Right lung (tissue), 10 donors: ENCODE measurements at places on chromosomes 7 and 10. TPM values are rescaled to one million over a fixed set of nuclear protein-coding genes. Genes with fewer than 3 reads are reported as not detected.

DTX2 gene
- polyA plus RNA-seq: 11.0 TPM

DNA sequence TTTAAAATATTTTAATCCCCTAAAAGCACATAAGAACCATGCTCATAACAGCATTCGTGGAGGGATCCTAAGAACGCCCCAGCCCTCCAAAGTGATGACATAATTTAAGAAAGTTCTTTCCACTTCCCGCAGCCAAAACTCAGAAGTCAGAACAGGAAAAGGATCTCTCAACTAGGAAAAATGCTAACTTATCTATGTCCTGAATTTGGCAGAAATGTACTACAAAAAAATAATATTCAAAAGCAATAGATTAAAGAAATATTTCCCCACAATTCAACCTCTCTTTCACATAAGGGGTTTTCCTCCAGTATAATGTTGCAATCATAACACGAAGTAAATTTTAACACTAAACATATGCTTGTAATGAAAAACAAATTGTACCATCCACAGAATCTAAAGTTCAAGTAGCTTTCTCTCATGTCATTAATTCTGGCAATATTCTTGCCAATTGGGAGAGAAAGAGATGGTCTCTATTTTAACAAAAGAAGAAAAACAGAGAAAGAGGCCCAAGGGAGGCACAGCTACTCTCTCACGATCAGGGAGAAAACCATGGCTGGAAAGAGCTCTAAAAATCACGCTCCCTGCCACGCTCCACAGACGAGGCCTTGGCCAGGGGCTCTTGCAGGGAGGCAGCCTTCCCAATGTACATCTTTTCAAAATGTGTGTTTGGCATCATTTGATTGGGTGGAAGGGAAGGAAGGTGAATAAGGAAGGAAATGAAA lies 22.9 kb downstream of the ASB13 start:
- no peak for DNase-seq

CRYGN gene
- polyA plus RNA-seq: 0.58 TPM

DNA sequence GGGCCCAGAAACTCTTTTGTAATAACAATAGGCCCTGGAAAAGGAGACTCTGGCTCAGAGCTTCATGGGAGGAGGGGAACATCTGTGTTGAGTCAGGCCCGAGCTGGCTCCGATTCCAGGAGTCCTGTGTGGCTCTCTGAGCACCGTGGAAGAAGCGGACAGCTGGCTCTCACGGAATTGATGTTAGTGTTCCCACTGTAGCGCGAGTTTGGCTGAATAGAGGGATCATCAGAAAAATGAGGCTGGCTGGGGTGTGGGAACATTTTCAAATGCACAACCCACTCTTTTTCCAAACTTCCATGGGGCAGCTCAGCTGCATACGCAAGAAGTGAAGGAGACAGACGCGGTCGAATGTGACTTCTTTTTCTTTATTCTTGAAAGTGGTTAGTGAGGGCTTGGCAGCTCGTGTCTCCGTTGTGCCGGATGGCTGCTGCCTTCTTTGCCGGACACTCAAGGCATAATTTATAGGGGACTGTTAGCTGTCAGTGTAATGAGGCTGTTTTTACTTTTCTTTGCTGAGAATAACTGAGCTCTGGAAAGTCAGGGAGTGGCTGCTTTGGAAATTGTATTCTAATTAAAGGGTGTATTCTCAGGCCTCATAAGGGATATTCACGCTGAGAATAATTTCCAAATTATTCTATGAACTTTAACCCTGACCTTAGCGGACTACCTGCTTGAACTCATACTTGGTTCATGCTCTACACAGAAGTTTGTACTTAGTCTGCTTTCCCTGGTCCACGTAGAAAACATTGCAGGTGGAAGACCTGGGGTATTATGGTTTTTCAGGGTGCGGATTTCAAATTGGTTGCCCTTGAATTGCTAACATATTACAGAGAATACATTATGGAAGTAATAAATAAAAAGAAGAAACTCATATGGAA lies 23.1 kb downstream of the MDFIC start:
- peak; percentile 72 for DNase-seq

NPSR1 gene
- polyA plus RNA-seq: 0.09 TPM

C10orf53 gene
- polyA plus RNA-seq: not detected

GRCh38 chr7:52719677-52720076 lies 315.8 kb upstream of the POM121L12 start:
- DNase-seq: no peak

- DNase-seq: no peak
These were observed 99.4 kb downstream of the ZMIZ1 start for GRCh38 chr10:79168210-79168609.

- DNase-seq: no peak
These were observed 221.5 kb upstream of the GHITM start for GRCh38 chr10:83917537-83918506.

- DNase-seq: no peak
These were observed 623 bp upstream of the CEP41 start for GRCh38 chr7:130441408-130441869.

DNA sequence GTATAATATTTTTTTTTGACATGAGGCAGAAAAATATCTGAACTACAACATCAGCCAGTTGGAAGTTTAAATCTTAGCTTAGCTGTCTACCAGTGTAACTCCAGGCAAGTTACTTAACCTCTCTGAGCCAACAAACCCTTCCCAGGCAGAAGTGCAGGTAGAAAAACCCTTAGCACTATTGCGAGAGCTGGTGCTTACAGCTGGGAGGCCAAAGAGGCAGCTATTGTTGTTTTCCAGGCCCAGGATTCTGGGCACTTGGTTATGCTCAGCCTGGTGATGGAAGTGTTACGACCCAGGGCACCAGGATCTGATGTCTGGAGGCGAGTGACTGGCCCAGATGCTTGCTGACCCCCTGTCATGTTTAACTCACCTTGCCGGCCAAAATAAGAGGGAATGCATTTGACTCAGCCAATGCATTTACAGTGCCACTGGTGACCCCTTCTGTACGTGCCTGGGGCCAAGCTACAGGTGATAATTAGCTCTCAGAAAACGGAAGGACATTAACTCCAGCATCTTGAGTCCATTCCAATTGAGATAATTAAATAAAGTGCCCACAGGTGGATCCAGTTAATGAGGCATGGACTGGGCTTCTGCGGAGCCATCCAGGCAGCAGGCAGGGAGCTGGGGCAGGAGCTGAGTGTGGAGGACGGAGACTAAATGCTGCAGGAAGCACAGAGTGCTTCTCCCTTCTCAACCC lies 126.5 kb upstream of the HABP2 start:
- DNase-seq: no peak

- peak; percentile 38 for DNase-seq
These were observed 195.0 kb upstream of the RHOBTB1 start for GRCh38 chr10:61138708-61139591.

DNA sequence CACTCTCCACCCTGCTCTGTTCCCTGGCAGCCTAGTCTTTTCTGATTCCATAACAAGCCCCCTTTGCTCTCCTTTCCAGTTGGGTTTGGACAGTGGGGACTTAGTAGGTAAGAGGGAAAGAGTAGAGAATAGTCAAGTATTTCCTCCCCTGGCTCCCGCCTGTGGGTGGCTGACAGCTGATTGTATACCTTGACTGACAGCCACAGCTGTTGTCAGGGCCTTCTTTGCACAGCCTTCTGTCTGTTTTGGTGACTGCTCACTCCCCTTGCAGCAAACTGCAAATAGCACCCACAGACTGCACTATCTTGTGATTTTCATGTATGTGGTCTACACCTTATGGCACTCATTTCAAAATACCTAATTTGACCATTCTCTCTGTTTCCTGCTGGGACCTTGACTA lies 486.3 kb downstream of the ACTR3B start:
- DNase-seq: no peak

GRCh38 chr7:64433590-64433989 lies 119.8 kb downstream of the ZNF736 start:
- DNase-seq: no peak

DNA sequence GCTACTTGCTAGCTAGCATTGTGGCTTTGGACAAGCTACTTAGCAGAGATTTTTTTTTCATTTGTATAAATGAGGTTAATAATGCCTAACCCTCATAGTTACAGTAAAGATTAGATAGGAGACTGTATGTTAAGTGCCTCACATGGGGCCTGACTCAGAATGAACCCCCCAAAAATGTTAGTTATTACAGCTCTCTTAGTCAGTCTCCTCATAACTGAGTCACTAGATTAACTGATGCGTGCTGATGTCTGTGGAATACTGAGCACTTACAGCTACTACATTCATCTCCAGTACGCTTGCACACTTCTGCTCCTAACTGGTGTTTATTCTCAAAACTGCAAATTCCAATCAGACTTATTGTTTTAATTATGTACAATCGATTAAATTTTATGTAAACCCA lies 315.3 kb downstream of the SNX13 start:
- DNase-seq: no peak

DNA sequence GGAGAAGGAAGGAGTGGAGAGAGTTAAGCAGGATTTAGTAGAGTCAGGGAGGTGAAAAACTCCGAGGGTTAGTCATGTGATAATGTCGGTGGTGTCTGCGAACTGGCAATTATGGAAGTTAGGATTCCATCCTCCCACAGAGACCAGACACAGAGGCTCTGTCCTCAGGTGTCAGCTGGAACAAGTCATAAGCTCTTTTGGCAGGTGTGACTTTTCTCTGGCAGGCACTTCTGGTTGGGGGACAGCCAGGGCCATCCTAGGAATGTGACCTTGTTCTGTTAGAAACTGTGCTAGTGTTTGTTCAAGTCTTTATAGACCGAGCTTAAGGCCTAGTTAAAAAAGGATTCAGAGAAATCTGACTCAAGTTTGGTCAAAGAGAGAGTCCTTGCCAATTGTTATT lies 371.0 kb downstream of the DPP6 start:
- DNase-seq: no peak

GRCh38 chr7:6172224-6172909 lies 100.1 kb downstream of the CYTH3 start:
- DNase-seq: no peak

KLF14 gene
- polyA plus RNA-seq: 0.19 TPM

HTRA1 gene
- 69.1 TPM for polyA plus RNA-seq

GRCh38 chr7:32223071-32223650 lies 153.0 kb upstream of the PDE1C start:
- DNase-seq: no peak

- DNase-seq: no peak
These were observed 372.6 kb downstream of the GRID1 start for GRCh38 chr10:85993840-85994507.

DNA sequence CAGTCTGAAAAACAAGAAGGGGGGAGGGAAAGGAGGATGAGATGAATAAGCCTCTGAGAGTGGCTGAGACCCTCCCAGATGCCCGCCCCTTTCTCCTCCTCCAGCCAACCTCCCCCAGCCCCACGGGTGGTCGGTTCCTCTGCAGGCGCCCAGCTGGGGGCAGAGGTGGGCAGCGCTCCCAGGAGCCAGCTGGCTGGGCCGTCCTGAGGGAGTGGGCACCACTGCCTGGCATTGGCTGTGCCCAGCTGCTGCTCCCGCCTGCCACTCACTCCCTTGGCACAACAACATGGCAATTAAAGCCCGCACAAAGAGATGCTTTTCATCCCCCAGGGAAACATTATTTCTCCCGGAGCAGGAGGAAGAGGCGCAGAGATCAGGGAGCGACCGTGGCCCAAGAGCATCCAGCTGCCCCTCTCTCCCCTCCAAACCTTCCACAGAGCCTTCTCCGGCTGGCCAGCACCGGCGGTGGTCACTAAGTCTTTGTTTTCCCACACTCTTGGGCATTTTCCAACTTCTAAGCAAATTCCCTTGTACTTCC lies 107.2 kb downstream of the SPDYE5 start:
- peak; percentile 67 for DNase-seq

CALHM1 gene
- 0.06 TPM for polyA plus RNA-seq

DNA sequence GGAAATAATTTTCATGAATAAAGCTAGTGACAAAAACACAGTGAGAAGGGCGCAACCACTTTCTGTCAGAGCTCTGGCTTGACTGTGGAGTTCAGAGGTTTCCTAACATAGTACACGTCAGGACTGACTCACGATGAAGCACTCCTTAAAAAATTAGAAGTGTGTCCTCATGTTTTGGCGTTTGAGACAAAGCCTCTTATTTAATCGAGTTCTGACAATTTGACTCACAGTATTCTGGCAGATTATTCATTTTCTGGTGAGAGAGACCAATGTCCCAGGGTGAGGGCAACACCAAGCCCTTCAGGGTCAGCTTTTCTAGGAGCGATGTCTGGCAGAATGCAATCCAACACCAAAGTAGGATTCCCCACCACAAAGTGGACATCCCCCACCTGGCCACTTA lies 108.7 kb downstream of the DIP2C start:
- DNase-seq: no peak

DNA sequence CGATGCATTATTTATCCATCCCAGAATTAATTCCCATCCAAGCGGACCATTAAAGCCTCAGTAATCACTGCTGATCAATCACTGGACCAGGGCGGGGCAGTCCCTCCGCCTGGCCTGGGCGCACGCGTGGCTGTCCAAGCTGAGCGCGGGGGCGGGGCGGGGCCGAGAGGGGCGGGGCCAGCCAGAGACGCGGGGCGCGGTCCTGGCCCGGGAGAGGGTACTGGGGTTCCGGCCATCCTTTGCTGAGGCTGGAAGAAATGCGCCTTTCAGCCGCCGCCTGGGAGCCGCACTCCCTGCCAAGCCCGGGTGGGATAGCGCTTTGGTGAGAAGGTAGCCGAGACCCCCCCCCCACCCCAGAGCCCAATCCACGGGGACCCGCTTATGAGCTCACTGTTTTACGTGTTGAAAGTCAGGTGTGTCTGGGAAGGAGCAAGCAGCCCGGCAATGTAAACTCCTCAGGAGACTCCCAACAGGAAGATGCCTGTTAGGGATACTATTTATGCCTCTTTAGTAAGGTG lies at the start of gene ARHGAP22:
ARHGAP22 (minus strand) TSS at position 83 of the 518 bp plus-strand sequence. CDS start 277 bp downstream, outside the sequence.
- no peak for DNase-seq

PALD1 gene
- 18.0 TPM for polyA plus RNA-seq

DNA sequence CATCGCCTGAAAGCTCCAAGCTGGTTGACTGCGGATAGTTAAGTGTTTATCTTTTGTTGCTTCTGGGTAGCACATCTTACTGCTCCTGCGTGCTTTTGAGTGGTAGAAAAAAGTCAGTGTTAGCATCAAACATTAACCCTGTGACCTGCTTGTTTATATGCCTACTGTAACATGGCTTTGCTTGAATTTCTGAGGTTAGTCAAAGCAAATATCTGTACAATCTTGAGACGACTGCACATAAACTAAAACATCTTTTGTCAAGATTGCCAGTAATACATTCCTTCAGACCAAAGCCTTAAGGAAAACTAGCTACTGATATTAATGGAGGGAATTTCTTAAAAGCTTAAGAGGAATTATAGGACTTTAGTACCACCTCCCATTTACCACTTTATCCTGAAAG lies 163.7 kb downstream of the BAMBI start:
- no peak for DNase-seq

LHFPL3 gene
- 2.7 TPM for polyA plus RNA-seq

DNA sequence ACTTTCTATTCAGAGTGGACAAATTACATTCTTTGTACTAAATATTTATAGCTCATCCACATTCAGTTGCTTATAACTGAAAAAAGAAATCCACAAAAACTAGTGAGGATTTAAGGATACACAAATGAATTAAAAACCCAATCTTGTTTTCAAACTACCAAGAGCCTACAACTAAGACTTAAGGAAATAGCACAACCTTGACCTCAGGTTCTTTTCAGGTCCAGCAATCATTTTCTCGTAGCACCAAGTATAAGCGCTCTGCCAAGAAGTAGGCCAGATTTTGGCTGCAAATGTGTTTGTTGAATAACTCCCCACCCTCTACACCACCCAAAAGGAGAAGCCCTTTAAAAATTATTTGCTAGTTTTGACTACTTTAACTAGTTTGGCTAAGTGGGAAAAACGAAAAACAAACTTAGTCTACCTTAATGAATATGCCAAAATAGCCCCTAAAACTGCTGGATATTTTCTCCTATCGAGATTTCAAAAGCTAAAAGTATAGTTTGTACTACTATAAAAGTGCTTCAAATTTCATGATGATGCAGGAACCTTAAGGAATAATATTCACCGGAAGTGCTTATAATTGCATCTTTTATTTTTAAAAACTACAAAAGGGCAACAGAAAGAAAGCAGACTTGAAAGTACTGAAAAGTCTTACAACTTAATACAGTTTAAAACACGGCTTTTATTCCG lies 2.7 kb upstream of the KMT2E start:
- DNase-seq: peak; percentile 20
